CD4-positive, alpha-beta T cell (primary cell): ENCODE measurements at places on chromosomes 12 and 14.

DNA sequence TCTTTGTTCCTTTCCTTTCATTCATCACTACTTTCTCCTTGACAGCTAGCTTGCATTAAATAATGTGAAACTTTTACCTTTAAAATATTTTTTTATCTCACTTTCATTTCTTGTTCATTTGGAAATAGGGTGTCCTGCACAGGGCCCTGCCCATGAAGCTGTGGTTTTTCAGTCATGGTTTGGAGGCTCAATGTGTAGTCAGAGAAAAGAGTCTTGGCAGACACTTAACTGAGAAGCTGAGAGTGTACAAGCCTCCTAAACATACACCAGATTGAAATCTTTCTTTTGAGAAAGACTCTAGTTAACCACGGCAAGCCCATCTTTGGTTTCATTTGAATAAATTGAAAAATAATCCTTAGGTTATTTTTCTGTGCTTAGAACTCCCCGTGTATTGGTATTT is 74.2 kb downstream of the KICS2 start:
- no peak for DNase-seq

DNA sequence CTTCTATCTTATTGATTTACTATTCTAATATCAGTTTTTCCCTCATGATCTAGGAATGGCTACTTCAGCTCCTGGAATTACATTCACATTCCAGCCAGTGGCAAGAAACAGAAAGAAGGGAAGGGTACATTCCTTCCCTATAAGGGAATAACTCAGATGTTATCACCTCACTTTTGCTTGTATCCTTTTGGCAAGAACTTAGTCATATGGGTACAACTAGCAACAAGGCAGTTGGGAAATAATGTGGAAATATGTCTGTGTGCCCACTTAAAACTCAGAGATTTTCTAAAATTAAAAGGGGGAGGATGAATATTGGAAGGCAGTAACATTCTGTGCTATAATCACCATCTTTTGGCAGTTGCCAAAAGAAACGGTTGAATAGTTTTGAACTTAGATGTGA is 85.6 kb downstream of the MSRB3 start:
- no peak for DNase-seq

GRCh38 chr12:18703321-18703720 is 34.5 kb downstream of the PLCZ1 start:
- no peak for DNase-seq

GRCh38 chr12:132007041-132007440 is 57.3 kb downstream of the EP400 start:
- DNase-seq, result no peak

DNA sequence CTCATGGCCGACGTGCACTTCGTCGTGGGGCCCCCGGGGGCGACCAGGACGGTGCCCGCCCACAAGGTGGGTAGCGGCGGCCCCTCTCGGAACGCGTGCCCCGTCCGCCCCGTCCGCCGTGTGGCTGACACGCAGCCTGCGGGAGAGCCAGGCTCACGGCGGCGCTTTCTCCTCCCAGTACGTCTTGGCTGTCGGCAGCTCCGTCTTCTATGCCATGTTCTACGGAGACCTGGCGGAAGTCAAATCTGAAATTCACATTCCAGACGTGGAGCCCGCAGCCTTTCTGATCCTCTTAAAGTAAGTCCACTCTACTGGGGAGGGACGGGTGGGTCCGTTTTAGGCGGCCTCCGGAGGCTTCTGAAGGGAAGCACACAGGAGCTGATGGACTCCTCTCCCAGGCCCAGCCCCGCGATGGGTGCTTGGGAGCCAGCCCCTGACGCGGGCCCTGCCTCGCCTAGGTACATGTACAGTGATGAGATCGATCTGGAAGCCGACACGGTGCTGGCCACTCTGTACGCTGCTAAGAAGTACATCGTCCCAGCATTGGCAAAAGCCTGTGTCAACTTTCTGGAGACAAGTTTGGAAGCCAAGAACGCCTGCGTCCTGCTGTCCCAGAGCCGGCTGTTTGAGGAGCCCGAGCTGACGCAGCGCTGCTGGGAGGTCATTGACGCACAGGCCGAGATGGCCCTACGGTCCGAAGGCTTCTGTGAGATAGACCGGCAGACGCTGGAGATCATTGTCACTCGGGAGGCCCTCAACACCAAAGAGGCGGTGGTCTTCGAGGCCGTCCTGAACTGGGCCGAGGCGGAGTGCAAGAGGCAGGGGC is 1.1 kb downstream of the BTBD6 start:
- no peak for DNase-seq

DNA sequence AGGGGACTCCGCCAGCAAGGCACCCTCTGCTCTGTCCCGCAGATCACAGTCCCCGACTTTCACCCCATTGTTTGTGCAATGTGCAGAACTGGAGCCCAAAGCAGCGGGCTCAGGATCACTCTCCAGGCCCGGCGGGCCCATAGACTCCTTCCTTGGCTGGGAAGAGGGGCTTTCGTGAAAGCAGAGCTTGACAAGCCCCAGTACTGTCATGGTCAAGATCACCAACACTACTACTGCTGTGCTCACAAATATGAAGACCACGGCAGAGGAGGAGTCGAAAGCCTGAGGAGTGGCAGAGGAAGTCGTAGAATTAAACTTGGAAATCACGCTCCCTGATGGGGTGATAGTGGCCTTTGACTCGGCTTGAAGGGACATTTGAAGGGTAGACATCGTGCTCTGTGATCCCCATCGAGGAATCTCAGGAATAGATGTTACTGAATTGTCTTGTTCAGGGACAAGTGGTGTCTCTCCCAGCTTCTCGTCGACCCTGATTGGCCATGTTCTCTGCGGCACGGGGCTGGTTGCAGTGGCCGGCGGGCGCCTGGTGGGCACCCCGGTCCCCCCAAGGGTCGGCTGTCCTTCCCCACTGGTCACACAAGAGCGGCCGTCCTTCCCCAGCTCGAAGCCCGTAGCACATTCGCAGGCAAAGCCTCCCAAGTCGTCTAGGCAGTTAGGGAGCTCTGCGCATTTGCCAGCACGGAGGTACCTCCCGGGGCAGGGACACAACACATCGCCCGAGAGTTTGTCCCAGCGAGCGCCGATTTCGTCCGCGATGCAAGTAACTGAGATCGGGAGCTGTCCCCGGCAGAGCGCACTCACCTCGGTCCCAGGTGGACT is 1.1 kb downstream of the CLEC14A start:
- DNase-seq, result no peak

- DNase-seq, result no peak
Observed at GRCh38 chr14:69131176-69131575, 21.7 kb downstream of the DCAF5 start.

GRCh38 chr12:54404061-54405004 is 14.7 kb downstream of the ITGA5 start:
- peak; percentile 84 for DNase-seq

DNA sequence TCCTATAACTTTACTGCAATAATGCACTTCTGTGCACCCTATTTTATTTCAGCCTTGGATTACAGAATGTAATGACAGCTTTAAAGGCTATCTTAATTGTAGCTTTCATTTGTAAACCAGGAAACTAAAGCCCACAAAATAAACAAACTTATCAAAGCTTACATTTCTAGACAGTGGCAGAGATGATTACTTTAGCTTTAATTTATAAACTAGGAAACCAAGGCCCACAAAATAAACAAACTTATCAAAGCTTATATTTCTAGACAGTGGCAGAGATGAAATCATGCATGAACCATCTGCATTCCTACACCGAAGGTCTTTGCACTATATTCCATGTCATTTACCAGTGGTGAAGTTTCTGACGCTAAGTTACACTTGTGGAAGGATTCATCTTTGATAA is 74.4 kb downstream of the PRKD1 start:
- DNase-seq, result no peak

- no peak for DNase-seq
Observed at GRCh38 chr12:104510145-104510872, 53.6 kb downstream of the CHST11 start.

GRCh38 chr14:72559669-72560255 is 334.1 kb downstream of the DPF3 start:
- DNase-seq, result no peak

GRCh38 chr12:69154585-69155363 is 84.6 kb upstream of the CPSF6 start:
- peak; percentile 68 for DNase-seq

DNA sequence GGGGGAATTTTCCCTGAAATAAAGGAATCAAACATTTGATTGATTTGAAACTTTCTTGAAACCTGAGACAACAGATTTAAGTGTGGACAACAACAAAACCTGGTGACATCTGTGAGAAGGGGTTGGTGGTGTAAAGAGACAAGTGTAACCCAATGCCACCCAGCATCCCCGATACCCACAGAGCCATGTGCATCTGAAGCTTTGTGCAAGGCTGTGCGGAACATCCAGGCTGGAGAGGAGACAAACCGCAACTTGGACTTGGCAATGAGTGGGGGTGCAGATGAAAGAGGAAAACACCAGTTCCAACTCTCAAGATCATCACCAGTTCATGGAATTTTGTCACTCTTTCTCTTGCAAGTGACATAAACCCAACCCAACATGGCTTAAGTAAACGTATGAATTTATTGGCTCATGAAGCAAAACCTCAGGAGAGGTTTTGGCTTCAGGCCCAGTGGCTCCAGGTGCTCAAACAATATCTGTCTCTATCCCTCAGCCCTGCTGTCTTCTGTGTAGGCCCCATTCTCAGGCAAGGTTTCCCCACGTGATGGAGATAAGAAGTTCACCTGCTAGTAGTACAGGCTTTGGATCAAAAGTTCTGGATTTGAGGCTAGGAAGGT is 55.2 kb upstream of the NTF3 start:
- no peak for DNase-seq

- peak; percentile 30 for DNase-seq
Observed at GRCh38 chr12:2052826-2053678, at the start of gene CACNA1C. TSS of gene CACNA1C (plus strand) at chr12:2052987. CDS start at chr12:2053563, 576 bp downstream.

DNA sequence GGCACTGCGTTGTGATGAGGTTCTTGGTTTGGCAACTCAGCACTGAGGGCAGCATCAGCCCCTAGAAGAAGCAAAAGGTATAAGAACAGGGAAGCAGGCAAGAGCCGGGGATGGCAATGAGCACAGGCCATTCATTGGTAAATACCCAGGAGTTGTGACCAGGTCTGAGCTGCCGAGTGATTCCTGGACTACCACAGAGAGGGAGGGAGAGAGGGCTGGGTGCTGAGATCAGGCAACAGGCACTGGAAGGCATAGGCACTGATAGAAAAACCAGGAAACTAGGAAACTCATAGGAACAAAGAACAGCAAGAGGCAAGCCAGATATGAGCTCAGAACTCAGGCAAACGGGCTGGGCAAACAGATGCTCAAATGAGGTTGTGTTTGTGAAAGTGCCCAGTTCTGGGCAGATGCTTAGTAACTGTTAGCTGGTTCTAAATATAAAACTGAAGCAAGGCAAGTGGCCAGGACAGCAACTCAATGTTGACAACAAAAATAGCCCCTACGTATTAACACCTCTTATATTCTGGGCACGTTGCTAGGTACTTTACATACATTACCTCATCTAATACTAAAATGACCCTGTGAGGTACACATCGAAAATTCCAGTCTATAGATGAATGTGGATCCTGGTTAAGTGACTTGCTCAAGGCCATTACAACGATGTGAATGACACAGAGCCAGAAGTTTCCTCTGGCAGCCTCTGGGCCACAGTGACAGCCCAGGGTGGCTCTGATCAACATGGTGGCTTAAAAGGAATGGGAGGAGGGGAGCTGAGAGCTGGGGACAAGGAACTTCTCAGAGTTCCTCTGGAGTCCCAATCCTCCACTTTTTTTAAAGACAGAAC is 121.1 kb downstream of the PRMT8 start:
- no peak for DNase-seq

- no peak for DNase-seq
Observed at GRCh38 chr14:51293912-51294389, 53.9 kb downstream of the TMX1 start.

DNA sequence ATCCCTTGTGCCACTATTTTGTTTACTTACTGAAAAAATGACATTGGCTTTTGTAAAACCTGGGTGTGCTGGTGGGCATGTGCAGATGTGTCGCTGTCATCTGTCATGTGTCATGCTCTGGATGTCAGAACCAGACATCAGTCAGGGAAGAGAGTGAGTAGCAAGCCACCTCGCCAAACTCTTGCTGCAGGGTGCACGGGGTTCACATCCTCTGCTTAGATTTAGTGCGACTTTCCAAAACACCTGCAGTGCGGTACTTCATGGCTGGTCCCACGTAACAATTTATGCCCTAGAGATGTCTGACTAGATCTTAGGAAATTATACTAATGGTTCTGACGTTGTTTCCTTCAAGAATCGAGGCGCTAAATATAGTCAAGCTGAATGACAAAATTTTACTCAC is 106.7 kb downstream of the CRADD start:
- DNase-seq, result no peak

DNA sequence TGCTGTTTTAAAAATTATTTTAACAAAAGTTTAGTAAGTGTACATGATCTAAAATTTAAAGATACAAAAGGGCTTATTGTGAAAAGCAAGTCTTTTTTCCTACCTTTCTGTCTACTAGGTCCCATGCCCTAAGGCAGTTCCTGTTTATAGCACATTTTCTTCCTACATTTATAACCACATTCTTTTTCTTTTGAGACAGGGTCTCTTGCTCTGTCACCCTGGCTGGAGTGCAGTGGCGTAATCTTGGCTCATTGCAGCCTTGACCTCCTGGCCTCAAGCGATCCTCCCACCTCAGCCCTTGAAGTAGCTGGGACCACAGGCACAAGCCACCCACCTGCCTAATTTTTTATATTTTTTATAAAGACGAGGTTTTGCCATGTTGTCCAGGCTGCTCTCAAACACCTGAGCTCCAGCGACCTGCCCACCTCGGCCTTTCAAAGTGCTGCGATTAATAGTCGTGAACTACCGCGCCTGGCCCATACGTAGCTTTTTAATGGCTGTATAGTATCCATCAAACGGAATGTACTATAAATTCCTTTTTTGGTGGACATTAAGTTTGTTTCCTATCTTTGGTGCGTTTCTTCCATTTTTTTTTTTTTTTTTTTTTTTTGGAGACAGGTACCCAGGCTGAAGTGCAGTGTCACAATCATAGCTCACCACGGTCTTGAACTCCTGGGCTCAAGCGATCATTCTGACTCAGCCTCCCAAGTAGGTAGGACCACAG is 20.9 kb downstream of the FRS2 start:
- no peak for DNase-seq

GRCh38 chr12:52464897-52465296 is 8.7 kb downstream of the KRT6C start:
- no peak for DNase-seq

DNA sequence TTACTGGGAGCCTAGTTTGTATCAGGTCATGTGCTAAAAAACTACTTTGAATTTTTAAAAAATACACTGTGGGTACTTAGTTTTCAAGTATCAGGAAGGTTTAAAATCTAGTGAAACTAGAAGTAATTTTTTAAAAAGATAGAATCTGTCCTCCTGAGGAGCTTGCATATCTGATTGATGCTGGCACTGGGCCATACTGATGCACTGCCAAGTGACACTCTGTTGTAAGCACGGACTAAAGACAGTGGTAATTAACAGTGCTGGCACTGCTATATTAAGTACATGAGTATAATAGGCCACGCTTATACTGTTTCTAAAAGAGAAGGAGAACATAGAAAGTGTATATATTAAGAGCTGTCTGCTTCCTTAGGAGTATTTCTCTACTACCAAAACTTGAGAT is 10.0 kb upstream of the TBC1D30 start:
- no peak for DNase-seq

- no peak for DNase-seq
Observed at GRCh38 chr14:104821229-104821945, 20.5 kb downstream of the ZBTB42 start.

GRCh38 chr12:27523305-27523641 is 733 bp upstream of the PPFIBP1 start:
- no peak for DNase-seq
